AG04449 (cell line): ENCODE measurements at places on chromosomes 12 and 14.

DNA sequence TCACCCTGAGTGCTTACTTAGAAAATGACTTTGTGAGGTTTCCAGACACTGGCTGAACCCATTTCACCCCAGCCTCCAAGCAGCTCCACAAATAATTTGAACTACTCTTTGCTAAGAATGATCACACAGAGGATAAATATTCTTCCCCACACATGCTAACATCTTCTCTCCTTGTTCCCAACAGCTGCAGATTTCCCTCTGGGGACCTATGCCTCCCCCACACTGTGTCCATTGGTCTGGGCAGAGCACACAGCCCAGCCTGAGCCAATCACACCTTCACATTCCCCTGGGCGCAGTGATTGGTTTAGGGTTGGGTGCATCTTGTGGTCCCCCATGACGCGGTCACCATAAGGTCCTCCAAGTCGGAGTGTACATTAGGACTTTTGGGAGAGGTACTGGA is 6.9 kb downstream of the SDR9C7 start:
- DNase-seq = no peak

- DNase-seq = no peak
Observed at GRCh38 chr12:9761419-9761781, 699 bp upstream of the CD69 start.

DNA sequence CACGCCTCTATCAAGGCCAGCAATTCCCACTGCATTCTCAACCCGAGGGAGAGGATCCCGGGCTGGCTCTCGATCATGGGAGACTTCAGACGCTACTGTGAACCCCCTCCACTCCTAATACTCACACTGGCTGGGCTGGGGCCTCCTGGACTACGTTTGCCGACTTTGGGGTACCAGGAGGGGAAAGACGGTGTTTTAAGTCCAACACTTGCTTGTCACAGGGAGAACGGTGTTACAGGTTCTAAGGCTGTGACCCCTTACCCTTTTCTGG is 463 bp downstream of the NACA start:
- no peak for DNase-seq

DNA sequence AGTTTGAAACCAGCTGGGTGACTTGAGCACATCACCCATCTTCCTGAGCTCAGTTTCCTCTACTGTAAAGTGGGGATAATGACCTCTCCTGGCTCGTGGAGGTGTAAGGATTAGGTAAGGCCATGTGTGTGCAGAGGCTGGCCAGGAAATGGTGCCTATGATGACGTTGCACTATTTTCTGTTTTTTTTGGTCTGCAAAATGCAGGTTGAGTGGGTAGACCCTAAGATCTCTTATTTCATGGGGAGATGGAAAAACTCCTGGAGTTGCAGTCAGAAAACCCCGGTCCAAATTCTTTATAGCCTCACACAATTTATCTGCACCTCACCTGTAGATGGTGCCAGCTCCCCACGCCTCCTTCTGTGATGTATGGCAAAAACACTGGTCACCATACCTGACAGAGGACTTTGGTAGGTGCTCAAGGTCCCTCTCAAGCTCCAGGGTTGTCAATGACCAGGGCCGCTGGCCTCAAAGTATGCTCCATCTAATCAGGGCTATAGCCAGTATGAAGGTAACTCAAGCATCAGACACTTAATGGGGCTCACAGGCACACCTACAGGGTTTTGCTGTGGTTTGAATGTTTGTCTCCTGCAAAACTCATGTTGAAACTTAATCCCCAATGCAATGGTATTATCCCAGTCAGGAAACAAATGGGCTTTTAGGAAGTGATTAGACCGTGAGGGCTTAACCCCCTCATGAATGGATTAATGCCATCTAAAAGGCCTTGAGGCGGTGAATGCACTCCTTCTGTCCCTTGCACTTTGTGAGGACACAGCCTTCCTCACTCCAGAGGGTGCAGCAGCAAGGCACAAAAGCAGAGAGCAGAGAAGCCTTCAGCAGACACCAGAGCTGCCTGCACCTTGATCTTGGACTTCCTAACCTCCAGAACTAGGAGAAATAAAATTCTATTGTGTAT is 17.6 kb downstream of the C14orf132 start:
- no peak for DNase-seq

- DNase-seq = no peak
Observed at GRCh38 chr12:108672054-108672453, 38.4 kb upstream of the SELPLG start.
